NCI-H345 (cell line): ENCODE measurements at places on chromosomes 6 and 20.

DNA sequence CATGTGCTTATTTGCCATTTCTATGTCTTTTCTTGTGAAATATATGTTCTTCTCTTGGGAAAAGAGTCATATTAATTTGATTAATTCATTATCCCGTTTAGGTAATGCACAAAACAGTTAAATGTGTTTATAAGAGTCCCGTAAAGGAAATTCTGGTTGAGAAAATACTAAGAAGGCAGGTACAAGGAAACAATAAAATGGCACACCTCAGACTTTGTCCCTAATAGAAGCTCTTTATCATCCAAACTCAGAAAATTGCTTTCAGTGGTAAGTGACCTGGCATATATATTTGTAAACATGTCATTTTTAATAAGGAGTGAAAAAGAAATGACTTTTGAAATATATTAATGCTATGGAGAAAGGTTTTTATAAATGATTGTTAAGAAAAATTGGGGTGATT, 540.5 kb upstream of the CITED2 start:
- DNase-seq = no peak

DNA sequence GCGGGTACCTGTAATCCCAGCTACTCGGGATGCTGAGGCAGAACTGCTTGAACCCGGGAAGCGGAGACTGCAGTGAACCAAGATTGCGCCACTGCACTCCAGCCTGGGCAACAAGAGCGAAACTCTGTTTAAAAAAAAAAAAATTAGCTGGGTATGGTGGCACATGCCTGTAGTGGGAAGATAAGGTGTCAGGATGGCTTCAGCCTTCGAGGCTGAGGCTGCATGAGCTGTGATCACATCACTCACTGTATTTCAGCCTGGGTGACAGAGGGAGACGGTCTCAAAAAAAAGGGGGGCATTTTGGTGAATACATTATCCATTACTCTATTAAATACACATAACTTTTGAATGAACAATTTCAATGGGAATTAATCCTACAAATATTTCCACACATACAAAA, 32.4 kb downstream of the SNX3 start:
- DNase-seq = no peak

DNA sequence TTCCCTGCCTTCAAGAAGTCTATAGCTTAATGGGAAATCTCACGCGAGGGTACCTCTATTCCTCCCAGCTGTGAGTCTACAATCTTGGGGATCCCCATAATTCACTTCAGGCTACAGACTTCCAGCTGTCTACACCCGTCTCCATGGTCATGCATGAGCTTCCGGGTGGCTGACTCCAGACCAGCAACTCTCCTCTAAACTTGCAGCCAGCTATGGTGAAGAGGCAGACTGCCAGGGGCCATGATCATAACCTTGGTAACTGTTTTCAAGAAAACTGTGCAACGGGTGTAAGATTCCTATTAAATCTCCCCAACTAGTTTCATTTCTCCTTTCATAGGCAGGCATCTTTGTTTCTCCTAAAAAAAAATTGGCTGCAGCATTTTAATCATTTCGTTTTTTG, 534.4 kb upstream of the CHD6 start:
- DNase-seq = no peak

- no peak for DNase-seq
These were observed 13.4 kb upstream of the SERPINB1 start for GRCh38 chr6:2855061-2855519.

DNA sequence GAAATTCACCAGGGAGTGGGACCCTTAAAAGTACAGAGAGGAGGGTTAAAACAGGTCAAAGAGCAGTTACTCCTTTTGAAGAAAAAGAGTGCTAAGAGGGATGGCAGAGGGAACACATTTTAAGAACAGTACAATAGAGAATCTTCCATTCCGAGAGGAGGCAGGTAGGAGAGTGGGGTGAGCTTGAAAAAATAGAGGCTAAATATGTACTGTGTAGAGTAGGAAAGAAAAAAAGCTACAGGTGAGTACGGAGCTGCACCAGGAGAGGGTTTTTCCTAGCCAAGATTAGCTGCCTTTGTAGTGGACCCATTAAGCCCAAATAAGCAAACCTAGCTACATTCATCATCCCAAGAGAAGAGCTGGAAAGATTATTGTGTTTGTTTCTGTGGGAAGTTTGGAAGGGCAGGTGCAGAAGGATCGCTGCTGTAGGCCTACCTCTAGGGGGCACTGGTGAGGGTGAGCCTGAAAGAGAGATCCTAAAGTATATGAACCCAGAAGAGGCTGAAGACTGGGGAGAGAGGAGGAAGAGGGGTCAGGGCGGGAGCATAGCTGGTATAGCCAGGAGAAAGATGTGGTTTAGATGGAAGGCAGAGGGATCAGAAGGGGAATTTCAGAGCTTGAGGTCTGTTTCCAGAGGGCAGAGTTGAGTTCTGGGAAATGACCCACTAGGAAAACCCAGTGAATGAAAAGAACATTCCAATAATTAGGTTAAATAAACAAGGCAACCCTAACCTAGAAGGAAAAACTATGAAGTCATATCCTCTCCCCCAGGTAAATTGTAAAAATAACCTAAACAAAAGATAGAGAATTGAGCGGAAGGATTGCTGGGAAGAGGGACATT, 50.2 kb upstream of the HINT3 start:
- no peak for DNase-seq

DNA sequence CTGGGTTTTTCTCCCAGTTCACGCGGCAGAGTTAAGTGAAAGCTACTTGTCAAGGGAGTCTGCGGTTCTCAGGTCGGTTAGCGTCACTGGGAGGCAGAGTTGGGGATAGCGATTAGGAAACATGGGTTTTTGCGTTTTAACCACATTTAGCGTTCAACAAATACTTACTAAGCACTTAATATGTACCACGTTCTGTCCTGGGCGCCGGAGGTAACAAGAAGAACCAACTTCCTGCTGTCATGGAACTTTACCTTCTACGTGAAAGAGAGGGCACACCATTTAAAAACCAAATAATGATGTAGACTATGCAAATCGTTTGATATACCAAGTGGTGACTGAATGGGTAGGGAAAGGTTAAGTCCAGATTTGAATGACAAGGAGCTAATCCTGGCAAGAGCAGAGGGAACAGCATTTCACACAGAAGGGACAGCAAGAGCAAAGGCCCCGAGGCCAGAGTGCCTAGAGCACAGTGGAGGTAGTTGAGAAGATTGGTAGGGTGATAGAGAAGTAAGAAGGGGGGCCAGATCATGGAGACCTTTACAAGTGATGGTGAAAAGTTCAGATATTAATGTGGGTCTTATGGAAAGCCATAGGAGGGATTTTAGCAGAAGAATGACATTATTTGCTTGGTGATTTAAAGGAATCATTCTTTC, 744 bp downstream of the RIOK1 start:
- no peak for DNase-seq

DNA sequence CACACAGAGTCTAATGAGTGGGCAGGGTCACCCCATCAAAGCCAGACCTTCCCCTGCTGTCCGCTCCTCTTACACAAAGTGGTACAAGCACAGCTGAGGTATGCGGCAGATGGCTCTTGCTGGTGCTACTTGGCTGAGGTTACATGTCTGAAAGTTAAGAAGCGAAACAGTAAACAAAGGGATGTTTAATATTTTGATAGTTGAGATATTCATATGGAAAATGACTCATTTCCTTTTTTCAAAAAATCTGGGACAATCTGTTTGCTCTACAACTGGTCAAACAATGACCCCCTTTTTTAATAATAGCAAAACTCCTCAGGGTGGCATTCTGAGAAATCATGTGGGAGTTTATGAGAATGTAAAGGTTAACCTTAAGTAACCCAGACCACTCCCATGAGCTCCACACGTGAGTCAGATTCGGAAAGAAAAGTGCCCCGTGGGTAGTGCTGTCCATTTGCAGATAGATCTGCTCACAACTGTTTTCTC, 245.3 kb downstream of the TBXT start:
- no peak for DNase-seq

- no peak for DNase-seq
These were observed 59.2 kb downstream of the METTL24 start for GRCh38 chr6:110298916-110299315.

- no peak for DNase-seq
These were observed 9.3 kb downstream of the RAET1E start for GRCh38 chr6:149888659-149889058.

GRCh38 chr6:170462366-170463020, 90.6 kb downstream of the PSMB1 start:
- no peak for DNase-seq

DNA sequence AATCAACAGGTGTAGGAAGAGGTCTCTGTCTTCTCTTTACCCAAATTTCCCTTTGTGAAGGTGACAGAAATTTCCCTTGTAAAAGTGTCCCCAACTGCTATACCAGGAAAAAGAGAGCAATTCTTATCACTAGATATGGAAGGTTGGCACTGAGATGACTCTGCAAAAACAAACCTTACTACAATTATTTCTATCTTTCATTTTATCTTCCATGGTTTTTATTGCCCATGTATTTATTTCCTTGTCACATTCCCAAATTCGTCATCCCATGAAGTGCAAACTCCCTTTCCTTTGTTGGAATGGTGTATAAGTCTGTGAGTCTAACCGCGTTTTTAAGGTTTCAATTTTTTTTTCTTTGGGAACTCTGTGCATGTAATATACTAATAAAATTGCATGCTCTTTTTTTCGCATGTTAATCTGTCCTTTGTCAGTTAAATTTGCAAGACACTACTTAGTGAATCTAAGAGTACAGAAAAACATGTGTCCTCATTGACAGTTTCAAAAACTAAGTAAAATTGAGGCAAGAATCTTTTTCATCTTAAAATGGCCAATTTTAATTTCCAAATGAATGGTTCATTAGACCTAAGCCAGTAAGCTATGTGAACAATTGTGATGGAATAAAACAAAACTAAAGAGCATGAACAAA, 35.4 kb upstream of the HFE start:
- DNase-seq = no peak

DNA sequence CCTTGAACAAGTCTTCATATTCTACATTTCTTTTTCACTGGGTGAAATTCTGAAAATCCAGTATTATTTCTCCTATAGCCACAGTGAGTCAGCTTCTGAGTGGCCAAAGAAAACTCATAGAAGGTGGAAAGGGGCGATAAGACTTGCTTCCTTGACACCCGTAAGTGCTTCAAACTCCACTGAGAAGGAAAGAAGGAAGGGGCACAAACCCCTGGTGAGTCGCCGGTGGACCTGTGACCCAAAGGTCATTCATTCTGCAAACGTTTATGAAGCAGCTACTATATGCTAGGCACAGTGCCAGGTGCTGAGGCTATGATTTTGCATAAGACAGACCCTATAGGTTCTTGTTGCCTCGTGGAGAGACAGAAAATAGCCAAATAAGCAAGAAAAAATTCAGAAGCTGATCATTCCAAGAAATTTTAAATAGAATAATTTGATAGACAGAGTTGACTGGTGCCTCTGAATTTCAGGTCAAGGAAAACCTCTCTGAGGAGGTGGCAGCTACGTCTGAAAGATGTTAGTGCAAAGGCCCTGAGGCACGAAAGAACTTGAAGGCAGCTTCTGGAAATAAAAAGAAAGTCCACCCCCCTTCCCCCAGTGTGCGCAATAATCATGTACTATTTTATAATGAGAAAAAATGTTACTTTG, 118.2 kb downstream of the CD24 start:
- DNase-seq = no peak

- no peak for DNase-seq
These were observed 247.7 kb downstream of the GMDS start for GRCh38 chr6:1997702-1998101.

DNA sequence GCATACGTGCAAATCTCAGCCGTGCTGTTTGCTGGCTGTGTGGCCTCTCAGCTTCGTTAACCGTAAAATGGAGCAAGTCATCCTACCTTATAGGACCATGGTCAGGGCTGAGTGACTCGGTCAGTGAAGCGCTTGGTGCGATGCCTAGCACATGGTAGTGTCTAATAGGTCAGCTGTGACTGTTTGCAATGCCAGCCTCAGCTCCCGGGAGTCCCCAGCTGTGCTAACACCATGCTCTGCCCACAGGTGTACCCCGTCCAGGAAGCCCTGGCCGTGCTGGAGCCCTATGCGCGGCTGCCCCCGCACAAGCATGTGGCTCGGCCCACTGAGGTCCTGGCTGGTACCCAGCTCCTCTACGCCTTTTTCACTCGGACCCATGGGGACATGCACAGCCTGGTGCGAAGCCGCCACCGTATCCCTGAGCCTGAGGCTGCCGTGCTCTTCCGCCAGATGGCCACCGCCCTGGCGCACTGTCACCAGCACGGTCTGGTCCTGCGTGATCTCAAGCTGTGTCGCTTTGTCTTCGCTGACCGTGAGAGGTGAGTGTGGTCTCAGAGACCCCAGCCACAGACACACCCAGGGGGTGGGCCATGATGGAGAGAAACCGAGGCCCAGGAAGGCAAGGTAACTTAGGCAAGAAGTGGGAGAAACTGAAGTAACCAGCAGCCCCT, 10.6 kb downstream of the TRIB3 start:
- DNase-seq = no peak

GRCh38 chr6:29755295-29755871, 32.1 kb downstream of the HLA-F start:
- no peak for DNase-seq

- peak; percentile 33 for DNase-seq
These were observed 68.5 kb downstream of the FOXC1 start for GRCh38 chr6:1678201-1678600.

- DNase-seq = peak; percentile 81
These were observed 1.6 kb upstream of the UCKL1 start for GRCh38 chr20:63957690-63958441.

DNA sequence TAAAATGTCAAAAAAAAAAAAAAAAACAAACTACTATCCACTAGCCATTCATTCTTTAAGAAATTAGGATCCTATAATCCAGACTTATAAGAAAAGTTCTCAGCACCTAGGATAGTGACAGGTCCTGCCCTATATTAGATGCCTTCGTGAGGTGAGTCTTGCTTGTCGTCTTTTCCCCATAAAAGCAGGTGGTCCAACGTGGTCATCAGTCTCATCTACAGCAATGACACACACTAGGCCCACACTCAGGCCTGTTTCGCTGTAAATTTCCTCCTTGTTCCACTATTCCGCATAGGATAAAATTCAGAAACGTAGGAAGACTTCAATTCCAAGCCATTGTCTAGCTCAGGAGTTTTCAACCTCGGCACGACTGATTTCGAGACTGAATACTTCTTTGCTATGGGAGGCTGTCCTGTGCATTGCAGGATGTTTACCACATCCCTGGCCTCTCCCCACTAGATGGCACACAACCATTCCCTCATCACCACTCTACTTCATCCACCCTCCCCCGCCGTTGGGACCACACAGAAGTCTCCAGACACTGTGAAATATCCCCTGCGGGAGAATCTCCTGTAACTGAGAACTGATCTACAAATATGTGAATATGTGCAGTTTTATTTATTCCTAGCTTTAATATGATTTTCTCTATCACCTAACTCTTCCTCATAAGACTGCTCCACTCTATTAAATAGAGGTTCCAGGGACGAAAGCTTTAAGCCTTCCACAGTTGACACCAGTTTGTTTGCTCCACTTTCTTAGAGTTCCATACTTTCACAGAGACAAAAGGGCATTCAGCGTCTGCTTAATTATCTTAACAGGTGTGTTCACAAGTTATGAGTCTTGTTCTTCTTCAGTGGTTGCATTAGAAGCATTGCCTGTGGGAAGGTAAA, 346.3 kb downstream of the BMP2 start:
- DNase-seq = peak; percentile 74
